ENCODE measurements at places on chromosomes 6 and 20.

DNA sequence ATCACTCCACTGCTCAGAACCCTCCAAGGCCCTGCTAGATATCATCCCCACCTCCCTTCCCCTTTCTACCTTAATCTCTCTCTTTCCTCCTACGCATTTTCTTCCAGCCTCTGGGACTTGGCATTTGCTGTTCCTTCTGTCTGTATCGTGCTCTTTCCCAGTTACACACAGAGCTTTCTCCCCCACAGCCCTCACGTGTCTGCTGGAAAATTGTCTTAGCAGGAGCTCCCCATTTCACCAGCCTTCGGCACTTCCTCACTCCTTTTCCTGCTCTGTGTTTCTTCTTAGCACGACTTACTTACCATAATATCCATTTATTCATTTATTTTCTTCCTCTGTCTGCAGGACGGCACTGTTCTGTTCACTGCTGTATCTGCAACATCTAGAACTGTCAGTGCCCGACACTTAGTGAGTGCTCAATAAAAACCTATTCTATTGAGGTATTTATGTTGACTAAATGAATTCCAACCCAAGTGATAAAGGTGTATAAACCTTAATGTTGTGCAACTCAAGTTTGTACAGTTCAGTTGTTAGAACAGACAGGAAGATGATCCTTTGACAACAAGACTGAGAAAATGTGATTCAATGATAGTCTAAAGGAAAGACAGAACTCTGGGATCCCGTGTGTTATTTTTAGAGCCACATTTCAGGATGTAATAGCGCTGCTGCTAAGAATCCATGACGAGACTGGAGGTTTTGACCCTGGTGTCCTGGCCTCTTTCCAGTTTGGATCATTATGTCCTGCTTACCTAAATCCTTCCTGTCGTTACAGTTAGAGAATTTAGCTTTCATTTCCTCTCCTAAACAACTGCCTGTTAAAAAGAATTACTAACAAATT, 170.1 kb upstream of the LAMP5 start:
- no peak for DNase-seq

DNA sequence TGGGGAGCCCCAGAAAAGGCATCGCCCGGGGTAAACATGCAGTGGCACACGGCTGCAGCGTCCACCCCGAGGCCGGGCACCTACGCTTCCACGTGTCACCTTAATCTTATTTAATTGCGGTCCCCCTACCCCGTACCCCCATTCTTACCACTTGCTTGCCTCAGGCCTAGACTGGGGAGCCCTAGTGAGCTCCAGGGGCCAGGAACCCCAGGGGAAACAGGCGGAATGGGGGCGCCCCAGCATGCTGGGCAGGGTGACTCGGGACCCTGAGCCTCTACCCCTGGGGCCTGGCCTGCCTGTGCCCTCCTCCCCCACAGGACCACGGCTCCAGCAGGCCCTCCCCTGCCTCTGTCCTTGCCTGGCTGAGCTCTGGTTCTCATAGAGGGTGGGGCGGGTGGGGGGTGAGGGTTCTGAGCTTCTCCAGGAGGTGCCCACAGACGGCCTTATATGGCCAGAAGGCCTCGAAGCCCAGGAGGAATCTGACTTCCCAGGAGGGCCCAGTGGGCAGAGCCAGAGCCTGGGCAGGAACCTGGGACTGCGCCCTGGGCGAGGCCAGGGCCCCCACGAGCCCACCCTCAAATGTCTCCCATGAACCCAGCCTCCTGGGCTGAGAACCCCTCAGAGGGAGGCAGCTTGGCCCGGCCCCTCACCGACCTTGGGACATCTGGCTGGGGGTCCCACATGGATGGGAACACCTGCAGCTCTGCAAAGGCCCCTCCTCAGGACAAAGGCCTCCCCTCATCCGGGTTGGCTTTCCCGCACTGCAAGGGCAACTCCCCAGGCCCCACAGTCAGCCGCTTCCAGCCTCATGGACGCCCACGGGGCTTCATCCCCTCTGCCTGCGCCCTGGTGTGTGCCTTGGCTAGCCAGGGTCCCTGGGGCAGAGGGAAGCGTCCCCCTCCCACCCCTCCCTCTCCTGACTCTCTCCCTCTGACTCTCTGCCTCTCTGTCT, 5.2 kb upstream of the LAMA5 start:
- DNase-seq = no peak

GRCh38 chr6:138520463-138520862, 21.2 kb upstream of the NHSL1 start:
- DNase-seq = no peak

GRCh38 chr20:59333951-59334350, 33.5 kb downstream of the EDN3 start:
- no peak for DNase-seq

DNA sequence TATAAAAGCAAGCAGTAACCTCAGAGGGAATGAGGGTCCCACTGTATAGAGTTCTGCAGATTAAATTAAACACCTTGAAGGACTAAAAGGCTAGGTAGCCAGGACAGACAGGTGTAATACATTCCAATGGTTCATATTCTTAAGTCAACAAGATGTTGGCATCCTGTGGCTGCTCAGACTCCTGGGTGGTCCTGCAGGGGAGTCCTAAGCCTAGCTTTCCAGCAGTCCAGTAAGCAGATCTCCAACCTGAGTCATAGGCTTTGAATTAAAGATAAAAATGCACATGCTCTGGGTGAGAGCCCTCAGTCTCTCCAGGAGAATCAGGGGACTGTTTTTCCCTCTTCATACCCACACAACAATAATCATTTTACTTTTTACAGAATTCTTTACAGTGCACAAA, 307.3 kb upstream of the SUPT3H start:
- no peak for DNase-seq

- no peak for DNase-seq
Observed at GRCh38 chr6:17280138-17280537, 1.0 kb upstream of the RBM24 start.

DNA sequence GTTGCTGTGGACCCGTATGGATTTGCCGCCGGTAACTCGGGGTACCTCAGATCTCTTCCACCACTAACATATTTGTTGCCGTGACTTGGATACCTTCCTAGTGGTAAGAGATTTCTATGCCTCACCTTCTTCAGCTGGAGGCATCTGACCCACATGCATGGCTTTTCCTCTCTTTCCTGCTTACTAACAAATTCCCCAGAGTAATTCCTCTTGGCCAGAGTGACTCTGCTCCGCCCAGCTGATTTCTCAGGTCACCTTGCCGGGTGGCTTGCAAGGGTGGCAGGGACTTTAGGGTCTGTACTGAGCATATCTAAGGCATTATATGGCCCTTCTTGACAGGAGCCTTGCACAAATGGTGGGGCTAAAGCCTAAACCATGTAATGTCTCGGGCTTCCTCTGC, 38.2 kb downstream of the FAM184A start:
- DNase-seq = no peak

DNA sequence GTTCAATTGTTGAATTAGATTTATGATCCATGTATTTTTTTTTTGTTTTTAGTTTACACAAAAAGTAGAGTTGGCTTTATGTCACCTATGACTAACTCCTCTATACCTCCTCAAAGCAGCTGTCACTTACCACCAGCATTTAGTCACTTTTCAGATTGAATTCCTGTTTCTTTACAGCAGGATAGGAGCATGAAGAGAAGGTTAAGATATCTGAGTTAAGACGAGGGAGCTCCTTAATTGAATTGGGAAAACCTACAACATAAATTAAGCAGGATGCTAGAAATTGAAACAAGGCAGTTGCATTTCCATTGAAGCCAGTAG, 237.2 kb downstream of the FARS2 start:
- DNase-seq = no peak

DNA sequence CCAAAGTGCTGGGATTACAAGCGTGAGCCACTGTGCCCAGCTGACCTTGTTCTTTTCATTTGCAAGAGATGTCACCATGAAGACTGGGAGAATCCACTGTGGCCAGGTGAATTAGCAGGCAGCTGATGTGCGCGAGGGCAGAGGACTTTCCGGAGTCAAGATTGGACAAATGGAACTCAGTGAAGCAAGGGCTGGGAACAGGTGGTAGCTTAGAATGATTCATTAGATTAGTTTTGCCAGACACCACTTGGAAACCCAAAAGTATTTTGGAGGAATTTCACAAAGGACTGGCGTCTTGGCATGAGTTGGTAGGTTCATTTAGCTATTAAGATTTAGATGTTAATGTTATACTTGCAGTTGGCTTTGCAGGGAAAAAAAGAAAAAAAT, 4.7 kb upstream of the AKAP7 start:
- no peak for DNase-seq

GRCh38 chr6:100704961-100705360, 176.2 kb downstream of the ASCC3 start:
- DNase-seq = no peak

Measured in GDM1 (cell line).